KBM-7 (cell line): ENCODE measurements at places on chromosomes 13 and 19.

GRCh38 chr13:47085346-47085745 is 188.5 kb upstream of the HTR2A start:
- no peak for DNase-seq

GRCh38 chr13:41059456-41060081 is 1.7 kb upstream of the WBP4 start:
- no peak for DNase-seq

GRCh38 chr13:91539286-91540157 is 141.1 kb downstream of the GPC5 start:
- no peak for DNase-seq

DNA sequence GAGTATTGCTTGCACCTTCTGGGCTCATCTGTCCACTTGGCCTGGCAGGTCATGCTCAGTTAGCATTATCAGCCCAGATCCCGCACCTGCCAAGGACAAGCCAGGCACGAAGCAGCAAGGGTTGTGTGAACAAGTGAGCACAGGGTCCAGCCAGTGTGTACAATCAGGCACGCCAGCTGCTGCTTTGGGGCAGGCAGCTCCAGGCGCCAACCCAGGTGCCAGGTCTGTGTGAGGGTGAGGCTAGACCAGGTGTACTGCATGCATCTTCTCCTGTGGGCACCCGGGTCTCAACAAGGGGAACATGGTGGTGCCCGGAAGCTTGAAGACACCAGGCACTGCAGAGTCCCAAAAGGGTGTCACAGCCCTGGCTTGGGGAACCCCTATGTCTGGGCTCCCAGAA is 1446.8 kb downstream of the PCDH9 start:
- DNase-seq = no peak

DNA sequence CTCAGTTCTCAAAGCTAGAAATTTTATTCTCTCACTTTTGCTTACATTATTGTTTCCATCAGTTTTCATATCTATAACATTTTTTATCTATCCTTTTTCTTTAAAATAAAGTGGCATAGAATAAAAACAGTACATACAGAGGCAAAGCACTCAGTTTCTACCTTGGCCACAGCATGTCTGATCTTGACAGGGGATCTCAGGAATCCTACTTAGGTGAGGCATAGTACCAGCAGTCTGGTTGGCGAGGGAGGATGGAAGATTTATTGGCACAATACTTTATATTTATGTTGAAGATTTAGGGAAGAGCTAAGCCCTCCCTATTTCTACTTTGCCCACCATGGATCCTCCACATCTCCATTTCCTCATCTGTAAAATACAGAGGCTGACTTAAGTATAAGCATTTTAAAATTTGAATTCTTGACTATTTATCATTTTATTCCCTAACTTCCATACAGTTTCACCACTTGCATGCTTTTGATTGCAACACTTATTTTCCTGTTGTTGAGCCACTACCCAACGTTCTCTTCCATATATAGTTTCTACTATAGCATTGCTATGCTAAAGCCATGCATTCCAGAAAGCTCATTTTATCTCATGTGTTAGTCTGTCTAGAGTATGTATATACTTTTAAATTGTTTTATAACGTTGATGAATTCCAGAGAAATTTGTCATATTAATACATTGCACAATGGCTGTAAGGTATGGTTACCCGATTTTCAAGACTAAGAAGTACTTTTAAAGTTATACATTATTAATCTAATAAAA is 506.7 kb downstream of the KCTD12 start:
- no peak for DNase-seq

DNA sequence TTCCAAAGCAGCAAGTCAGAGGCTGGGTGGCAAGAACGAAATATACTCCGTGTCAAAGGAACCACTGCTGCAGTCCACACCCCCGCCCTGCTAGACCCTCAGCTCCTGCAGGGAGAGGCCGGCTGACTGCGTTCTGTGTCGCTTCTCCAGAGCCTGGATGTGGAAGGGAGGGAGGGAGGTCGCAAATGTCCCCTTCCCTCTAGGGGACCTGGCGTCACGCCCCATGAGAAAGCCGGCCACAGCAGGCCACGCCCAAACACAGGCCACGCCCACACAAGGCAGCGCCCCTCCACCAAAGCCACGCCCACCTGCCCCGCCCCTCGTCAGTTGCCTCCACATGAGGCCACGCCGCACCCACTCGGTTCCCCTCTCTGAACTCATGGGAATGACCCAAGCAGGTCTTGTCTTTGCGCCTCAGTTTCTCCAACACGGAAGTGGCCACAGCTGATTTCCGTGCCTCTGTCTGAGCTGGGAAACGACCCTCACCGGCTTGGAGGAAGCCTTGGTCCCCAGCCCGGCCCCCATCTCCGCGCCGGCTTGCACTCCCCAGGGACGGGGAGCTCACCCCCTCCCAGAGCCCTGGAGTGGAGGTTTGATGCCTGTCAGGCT is 38.4 kb upstream of the TCF3 start:
- DNase-seq = peak; percentile 57

DNA sequence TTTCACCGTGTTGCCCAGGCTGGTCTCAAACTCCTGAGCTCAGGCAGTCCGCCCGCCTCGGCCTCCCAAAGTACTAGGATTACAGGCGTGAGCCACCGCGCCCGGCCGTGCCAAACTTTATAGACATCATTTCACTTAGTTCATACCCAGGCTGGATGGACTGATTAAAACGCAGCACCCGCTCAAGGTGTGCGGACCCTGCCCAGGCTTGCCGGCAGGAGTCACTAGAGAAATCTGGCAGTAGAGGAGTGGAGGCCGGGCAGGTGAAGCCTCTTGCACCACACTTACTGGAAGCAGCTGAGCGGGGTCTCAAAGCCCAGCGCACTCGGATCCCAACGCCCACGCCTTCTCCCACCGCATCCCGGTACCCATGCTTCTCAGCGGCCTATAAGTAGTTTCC is 11.4 kb downstream of the PTGIR start:
- DNase-seq = no peak

- DNase-seq = no peak
These were observed 46.1 kb upstream of the TUBGCP3 start for GRCh38 chr13:112634102-112634501.

DNA sequence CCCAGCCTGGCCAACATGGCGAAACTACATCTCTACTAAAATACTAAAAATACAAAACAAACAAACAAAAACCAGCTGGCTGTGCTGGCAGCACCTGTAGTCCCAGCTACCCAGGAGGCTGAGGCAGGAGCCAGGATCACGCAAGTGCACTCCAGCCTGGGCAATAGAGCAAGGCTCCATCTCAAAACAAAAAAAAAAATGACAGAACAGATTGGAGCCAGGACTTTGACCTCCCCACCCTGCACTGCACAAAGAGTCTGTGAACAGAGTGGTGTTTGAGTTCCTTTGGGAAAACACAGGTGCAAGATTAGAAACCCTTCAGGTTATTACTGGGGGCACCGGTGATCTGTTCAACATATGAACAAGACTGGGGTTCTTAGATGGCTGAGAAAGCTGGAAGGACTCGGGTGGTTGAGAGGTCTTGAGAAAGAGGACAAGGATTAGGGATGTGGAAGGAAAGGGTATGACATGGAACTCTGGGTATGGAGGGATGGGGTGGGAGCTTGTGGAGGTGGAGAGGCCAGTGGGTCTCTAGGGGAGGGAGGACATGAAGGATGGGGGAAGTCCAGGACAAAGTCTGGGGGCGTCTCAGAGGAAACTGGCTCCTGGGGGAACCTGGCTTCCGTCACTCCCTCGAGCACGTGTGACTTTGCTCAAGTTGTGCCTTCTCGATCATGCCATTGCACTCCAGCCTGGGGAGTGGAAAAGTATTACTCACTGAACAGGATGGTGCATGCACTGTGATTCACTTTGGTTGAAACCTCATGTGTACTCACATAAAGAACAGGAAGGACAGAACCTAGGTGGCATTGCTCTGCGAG is 25.9 kb downstream of the RCN3 start:
- DNase-seq = no peak

DNA sequence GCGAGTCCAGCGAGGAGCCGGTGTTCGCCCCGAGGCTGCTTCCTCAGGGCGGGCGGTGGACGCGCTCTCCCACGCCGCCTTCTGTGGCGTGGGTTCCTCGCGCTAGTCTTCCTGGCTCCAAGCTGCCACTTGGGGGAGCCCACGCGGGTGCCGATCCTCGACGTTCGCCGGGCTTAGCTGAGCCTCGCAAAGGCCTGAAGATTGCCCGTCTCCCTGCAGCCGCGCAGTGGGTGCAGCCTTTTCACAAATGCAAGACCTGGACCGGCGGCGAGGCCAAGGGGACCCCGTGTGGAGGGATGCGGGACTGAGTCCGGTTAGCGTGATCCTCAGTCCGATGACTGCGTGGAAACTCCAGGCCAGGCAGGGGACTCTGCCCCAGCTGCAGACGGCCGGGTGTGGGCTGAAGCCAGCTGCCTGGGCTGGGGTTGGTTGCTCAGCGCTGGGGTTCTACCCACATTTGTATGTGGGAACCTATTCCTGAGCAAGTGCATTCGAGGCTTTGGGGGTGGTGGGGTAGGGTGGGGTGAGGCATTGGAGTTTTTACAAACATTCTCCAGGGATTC is 16.6 kb upstream of the LRP3 start:
- no peak for DNase-seq

- DNase-seq = no peak
These were observed 121.9 kb upstream of the MLNR start for GRCh38 chr13:49098198-49098597.

DNA sequence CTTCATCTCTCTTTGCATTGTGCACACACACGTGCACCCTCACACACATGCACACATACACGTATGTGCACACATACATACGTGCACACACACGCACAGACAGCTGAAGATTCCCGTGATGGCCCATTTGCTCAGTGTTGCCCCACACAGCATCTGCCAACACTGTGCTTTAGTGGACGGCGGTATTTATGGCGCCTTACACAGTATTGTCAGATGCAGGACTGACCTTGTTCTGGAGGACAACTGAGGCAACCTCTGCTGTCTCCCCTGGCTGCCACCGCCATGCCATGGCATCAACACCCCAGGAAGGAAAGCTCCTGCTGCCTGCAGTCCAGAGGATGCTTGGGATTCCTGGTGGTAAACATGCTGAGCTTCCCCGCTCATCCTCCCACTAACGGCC is 316.4 kb downstream of the TEX29 start:
- DNase-seq = no peak

DNA sequence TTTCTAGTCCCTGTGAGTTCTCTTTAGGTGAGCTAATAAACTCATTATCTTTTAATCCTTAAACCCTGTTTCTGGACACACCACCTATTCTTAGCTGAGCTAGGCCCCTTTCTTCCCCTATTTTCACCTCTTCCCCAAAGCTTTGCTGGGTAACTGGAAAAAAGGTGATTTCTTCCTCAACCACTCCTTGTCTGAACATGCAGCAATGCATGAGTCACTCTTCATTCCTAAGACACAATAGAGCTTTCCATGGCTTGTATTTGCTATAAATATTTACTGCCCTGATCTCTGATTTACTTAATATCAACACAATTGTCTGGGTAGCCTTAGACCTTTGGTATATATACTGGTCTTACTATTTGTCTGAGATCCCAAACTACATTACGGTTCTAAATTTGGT is 370.9 kb downstream of the KLF5 start:
- DNase-seq = no peak

DNA sequence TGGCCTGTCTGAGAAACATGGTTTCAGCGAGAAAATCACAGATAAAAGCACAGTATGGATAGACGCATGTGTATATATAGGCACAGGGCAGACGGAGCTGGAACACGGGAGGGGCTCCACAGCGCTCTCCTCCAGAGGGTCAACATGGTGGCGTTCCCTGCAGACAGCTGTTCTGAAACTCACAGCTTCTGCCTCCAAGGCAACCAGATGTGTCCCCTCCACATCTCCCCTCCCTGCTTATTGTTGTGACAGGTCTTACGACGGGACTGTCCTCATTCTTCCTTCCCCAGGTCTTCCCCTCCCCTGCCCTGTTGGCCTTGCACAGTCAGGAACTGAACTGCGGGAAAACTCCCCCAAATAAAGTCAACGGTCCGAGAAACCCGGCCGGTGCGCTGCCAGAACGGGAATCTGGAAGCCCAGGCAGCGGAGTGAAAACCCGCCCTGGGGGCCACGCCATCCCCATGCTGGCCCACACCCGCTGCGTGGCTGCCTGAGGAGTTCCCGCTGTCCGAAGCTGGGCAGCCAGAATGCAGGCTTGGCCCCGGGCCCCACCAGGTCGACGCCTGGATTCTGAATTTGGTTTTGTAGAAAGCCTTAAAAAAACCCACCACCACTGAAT is 2.6 kb upstream of the TIMM13 start:
- DNase-seq = no peak

GRCh38 chr13:73913751-73914518 is 220.3 kb downstream of the KLF12 start:
- no peak for DNase-seq

- no peak for DNase-seq
These were observed 30.0 kb downstream of the KEAP1 start for GRCh38 chr19:10473192-10473591.

DNA sequence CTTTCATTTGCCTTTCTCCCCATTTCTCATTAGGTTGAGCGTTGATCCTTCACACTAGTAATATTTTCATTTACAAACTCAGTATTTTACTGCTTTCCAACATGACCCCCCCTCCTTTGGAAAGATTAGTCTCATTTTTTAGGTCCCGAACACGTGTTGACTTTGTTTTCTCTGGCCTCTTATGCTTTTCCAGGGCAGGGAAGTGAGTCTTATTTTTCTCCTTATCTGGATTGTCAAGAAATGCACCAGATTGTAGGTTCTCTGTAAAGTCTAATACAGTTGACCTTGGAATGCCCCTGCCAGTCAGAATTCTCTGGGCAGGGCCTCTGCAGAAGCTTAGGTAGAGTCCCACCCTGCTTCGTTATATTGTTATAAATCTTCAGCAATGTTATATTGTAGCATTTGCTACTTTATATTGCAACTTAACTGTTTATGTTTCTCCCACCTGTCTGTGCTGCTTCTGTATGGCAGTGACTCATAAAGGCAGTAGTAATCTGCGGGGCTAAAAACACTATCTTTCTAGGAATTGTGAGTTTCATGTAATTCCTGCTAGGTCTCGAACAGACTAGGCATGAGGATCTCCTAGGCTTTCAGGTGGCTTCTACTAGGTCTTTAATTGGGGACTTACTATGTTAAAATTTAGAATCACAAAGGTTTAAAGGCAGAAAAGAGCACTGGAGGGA is 2.0 kb downstream of the TDRD3 start:
- peak; percentile 32 for DNase-seq

DNA sequence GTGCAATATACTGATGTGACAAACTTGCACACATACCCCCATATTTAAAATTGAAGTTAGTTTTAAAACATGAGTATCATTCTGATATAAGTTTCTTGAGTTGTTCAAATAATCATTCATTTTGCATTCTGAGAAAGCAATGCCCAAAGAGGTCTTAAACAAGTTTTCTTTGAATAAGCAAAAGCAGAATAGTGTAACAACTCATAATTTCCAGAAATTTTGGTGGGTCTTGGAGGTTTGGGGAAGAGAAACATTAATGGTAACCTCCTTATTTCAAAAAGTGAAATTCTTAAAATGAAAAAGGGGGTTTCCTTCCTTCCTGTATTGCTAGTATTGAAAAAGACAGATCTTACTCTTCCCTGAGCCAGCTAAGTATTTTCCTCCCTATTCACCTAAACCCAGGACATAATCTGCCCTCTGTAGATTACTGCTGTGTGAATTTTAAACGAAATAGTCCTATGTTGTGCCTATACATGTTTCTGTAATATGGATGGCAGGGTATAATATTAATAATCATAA is 30.4 kb downstream of the SLC25A15 start:
- no peak for DNase-seq
